Renal cortex interstitium (tissue), 15 donors: ENCODE measurements at places on chromosomes 1 and 21. TPM values are rescaled to one million over a fixed set of nuclear protein-coding genes. Genes with fewer than 3 reads are reported as not detected.

- no peak for DNase-seq
Measured at GRCh38 chr1:166391279-166392066, 224.7 kb upstream of the FAM78B start.

Gene KCNN3
- 2.4 TPM for polyA plus RNA-seq

DNA sequence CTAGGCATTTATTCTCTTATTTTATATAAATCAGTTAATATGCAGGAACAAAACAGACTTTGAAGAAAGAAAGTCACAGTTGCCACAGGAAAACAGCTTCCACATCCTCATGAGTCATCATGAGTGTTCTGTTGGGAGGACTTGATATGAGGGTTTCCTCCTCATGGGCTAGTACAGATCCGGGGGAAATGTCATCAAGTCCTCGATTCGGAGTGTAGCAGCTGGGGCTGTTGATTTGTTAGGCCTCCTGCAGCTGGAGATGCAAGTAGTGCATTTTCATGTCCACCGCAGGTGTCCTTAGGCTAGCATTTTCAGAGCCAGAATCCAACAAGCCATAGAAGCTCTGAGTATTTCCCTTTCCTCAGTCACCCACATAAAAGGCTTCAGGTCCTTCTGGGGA, 36.7 kb downstream of the ADAM30 start:
- no peak for DNase-seq

DNA sequence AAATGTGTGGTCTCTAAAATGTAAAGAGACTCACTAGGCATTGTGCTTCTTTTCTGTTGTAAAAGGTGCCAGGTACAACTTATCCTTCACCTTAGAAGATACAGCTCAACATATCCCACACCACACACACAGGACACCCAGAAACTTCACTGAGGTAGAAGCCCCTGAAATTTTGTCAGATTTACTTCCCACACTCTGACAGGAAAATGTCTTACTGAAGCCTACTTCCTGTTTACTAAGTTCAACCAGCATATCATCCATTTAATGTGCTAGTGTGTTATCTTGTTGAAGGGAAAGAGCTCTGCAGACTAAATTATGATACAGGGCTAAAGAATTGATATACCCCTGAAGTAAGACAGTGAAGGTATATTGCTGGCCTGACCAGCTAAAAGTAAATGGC, 39.9 kb upstream of the INSL5 start:
- no peak for DNase-seq

GRCh38 chr1:241271427-241271826, 85.6 kb downstream of the RGS7 start:
- no peak for DNase-seq

- DNase-seq: peak; percentile 15
Measured at GRCh38 chr21:26717146-26717739, 128.0 kb downstream of the ADAMTS1 start.

Gene LRRC38
- polyA plus RNA-seq: 0.11 TPM

DNA sequence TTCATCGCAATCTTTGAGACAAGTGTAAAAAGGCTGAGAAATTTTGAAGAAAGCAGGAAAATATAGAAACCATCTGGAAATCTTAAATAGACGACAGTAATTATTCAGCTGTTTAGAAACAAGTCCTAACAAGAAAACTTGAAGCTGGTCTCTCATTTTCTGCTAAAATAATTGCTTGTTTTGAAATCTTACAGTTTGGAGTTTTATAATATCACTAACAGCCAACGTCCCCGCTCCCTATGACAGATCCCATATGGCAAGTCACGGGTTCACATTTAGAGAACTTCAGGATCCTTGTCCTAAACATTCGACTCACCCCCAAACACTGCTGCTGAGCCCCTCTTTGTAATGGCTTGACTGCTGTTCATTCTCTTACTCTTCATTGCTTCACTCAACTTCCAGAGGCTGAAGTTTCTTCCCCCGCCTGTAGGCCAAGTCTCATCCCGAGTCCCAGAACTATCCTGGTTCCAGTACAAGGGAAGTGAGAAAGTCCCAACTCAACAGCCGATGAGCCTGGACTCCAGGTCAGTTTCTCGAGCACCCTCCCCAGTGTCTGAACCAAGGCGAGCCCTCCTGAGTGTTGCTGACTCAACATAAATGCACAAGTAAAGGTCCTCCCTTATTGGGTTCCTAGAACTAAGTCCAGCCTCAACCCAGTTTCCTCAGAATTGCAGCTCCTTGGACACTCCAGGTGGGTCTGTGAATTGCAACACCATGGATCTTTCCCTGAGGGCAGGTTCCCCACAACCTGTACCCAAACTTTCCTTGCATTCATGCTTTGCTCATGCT, 93.4 kb upstream of the BACE2 start:
- no peak for DNase-seq
